ENCODE measurements at places on chromosomes 12 and 14.
A peak's percentile ranks its signal among the peaks of the same experiment; 100 is the strongest.

GRCh38 chr12:8080120-8080519, 2.0 kb upstream of the NECAP1 start:
- no peak for DNase-seq

GRCh38 chr12:109124878-109125648, 8.7 kb downstream of the ACACB start:
- no peak for DNase-seq

GRCh38 chr14:66069830-66070541, 416.2 kb upstream of the CCDC196 start:
- no peak for DNase-seq

DNA sequence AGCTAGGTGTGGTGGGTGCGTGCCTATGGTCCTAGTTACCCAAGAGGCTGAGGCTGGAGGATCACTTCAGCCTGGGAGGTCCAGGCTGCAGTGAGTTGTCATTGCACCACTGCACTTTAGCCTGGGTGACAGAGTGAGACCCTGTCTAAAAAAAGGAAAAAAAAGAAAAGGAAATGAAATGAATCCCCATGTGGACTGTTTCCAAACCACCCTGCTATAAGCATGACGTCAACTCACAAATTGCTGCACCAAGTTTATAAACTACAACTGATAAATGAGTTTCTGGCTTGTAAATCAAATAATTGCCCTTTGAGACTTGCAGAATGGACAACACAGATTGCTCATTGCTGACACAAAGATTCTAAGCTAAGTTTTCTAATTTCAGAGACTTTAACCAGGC, 51.0 kb upstream of the STK38L start:
- no peak for DNase-seq

- no peak for DNase-seq
These were observed 84.1 kb upstream of the TRAF3 start for GRCh38 chr14:102693006-102693755.

DNA sequence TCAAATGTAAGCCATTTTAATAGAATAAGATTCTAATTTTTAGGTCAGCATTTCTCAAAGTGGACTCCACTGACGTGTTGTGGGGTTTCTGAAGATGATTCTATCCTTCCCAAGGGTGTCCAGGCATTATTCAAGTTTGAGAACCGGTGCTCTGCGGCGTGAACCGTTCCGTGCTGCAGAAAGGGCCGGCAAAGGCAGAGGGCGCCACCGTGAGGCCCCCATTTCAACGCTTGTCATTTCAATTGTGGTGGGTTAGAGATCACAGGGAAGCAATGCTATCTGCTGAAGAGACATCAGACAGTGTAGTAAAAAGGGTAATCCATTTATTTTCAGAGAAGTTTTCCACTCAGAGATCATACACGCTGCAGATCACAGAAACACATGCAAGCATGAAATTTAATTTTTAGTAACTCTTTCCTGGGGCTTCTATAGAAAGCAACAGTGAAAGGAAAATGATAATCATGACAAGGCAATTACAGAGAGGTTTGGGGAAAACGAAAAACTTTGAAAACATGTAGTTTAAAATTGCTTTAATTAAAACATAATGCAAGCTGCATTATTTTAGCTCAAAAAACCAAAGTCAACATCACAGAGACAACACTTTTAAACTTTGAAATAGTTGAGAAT, 201.7 kb downstream of the EXOC5 start:
- no peak for DNase-seq

DNA sequence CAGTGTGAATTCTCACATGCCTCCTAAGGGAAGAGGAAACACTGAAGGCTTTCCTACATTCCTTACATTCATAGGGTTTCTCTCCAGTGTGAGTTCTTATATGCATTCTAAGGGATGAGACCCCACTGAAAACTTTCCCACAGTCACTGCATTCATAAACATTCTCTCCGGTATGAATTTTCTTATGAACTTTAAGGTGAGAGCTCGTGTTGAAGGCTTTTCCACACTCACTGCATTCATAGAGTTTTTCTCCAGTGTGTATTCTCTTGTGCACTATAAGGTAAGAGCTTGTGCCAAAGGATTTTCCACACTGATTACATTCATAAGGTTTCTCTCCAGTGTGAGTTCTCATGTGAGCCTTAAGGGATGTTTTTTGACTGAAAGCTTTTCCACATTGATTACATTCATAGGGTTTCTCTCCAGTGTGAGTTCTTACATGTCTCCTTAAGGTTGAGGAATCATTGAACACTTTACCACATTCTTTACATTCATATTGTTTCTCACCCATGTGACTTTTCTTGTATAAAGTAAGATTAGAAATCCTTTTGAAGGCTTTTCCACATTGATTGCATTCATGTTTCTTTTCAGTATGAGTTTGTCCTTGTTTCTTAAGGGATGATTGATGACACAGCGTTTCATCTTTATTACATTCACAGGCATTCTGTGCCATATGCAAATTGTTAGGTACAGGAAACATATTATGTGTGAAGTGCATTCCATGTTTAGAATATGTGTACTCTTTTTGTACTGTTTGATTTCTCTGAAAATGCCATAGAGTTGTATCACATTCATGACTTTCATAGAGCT, 9.5 kb downstream of the ZNF891 start:
- DNase-seq: no peak

- DNase-seq: no peak
These were observed 13.7 kb downstream of the OR6J1 start for GRCh38 chr14:22630486-22630885.

- no peak for DNase-seq
These were observed 105.9 kb downstream of the ETV6 start for GRCh38 chr12:11755302-11755930.

GRCh38 chr12:117093918-117094630, 5.1 kb downstream of the TESC start:
- no peak for DNase-seq

DNA sequence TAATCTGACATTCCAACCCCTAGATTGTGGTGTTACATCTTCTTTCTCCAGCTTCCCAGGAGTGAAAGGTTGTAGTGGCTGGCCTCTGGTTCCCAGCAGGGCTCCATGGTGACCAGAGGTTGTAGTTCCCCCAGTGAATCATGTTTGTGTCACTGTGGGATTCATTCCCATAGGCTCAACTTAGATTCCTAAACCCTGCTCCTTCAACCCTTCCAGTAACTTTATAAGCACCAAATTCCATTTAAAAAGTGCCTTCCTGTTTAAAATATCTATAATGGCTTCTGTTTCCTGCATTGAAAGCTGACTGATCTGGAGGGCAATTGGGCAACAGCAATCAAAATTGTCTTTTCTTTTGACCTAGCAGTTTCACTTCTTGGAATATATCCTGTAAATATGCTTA, 40.5 kb upstream of the TBC1D15 start:
- no peak for DNase-seq

GRCh38 chr12:7067096-7067495, 6.6 kb downstream of the C1S start:
- no peak for DNase-seq

- no peak for DNase-seq
These were observed 46.7 kb downstream of the PTGER2 start for GRCh38 chr14:52360831-52361230.

DNA sequence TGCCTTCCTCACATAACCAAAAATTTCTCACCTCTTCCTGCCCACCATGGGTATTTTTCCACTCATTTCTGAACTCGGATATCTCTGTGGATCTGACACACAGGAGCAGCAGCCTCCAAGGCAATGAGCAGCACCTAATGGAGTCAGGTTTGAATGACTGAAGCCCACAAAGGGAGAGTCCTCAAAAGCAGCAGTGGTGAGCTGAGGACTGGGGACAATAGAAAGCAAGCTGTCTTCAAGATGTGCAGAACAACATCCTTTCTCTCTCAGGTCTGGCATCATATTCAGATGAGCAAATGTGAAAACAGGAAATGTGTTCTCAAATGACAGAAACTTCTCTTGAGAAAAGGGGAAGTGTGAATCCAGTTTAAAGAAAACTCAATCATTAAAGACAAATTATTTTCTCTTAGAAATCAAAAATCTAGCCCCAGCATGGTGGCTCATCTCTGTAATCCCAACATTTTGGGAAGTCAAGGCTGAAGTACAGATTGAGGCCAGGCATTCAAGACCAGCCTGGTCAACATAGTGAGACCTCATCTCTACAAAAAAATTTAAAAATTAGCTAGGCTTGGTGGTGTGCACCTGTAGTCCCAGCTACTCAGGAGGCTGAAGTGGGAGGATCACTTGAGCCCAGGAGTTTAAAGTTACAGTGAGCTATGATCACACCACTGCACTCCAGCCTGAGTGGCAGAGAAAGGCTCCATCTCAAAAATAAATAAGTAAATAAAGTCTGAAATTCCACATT, 54.2 kb downstream of the C12orf42 start:
- peak; percentile 1 for DNase-seq

DNA sequence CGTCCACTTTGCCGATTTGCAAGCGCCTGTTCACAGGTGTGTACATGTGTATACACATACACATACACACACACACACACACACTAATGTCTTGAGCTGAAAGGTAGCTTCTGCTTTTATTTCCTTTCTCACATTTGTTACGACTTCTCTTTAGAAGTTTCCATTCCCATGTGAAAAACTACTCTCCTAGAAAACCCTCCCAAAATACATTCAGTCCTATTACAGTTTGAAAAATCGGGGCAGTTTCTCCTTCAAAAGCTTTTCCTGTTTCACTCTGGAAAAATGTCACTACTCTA, 3.9 kb downstream of the BLTP3B start:
- no peak for DNase-seq

DNA sequence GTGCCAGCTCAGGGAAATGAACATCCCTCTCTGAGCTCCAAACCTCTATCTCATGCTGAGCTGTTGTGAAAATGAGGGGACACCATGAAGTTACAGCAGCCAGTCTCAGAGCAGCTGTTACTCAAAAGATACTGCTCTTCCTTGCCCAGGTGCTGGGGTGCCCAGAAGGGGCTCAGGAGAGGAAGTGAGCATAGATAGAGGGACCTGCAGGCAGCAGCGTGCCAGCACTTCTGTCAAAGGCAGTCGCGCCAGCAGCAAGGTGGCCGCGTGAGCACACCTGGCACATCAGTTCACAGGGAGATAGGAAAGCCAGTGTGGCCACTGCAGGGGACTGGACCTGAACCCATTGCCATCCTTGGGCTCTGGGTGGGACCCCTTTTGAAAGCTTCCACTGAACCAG, 27.8 kb downstream of the C14orf132 start:
- DNase-seq: no peak

All from activated naive CD4-positive, alpha-beta T cell (primary cell).